Endothelial cell of umbilical vein (primary cell): ENCODE measurements at places on chromosomes 16 and 17.

GRCh38 chr16:14497245-14498082 is 132.6 kb downstream of the PARN start:
- no peak for DNase-seq
- no peak overlapping the region for H3K4me3 ChIP-seq
- no peaks in the 10 kb centered on the region for H3K27me3 ChIP-seq
- H3K36me3 ChIP-seq = no peaks in the 10 kb centered on the region
- H3K4me1 ChIP-seq = peaks cover 26% of the 10 kb centered on the region
- H3K27ac ChIP-seq = no peak overlapping the region

GRCh38 chr17:19295473-19296135 is 58.4 kb downstream of the EPN2 start:
- no peaks in the 10 kb centered on the region for H3K4me1 ChIP-seq
- DNase-seq = no peak
- no peak overlapping the region for H3K4me3 ChIP-seq

DNA sequence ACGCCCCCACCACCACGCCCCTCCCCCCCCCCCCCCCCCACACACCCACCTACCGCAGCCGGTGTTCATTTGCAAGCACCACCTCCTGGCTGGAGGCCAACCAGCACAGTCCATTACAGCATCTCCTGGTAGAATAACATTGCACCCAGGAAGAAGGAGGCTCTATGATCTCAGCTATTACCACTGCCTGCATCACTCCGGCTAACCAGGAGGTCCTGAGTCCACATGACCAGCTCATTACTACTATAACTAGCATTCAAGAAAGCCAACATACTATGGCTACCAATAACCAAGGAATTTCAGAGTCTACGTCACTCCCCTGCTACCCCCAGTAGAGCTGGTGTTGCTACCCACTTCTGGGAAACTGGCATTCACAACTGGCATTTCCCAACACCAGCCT is 81.1 kb upstream of the ALOX12 start:
- no peak overlapping the region for H3K27ac ChIP-seq
- H3K4me1 ChIP-seq = peaks cover 5% of the 10 kb centered on the region
- no peaks in the 10 kb centered on the region for H3K36me3 ChIP-seq
- DNase-seq = no peak
- H3K4me3 ChIP-seq = no peak overlapping the region

DNA sequence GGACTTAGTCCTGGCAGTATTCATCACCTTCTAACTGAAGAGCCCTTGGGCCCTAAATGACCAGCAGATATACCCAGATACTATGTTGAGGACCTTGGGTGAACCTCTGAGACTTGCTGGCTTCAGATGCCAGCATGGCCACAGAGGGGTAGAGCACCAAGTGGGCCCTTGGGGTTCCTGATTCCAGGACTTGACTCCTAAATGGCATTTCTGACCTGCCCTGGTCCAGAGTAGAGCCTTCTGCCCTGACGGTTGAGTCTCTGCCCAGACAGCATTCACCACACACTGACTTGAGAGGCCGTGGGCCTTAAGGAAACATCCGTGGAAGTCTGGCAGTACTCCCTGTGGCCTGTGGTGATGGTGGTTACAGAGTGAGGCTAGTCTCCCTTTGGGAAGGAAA is 2.8 kb upstream of the APPBP2 start:
- H3K4me3 ChIP-seq = no peak overlapping the region
- no peaks in the 10 kb centered on the region for H3K36me3 ChIP-seq
- DNase-seq = no peak
- H3K27me3 ChIP-seq = no peaks in the 10 kb centered on the region
- peaks cover 8% of the 10 kb centered on the region for H3K4me1 ChIP-seq
- no peak overlapping the region for H3K27ac ChIP-seq

- DNase-seq = peak; percentile 30
- H3K36me3 ChIP-seq = no peaks in the 10 kb centered on the region
These were observed at the start of gene HYDIN for GRCh38 chr16:71230122-71230845. Gene HYDIN (minus strand): TSS chr16:71230722. CDS start chr16:71186895, 43,827 bp downstream.
